ENCODE measurements at places on chromosomes 16 and 17. TPM values are rescaled to one million over a fixed set of nuclear protein-coding genes. Genes with fewer than 3 reads are reported as not detected.

PIMREG gene
- 16.7 TPM for total RNA-seq

KRT33A gene
- not detected for total RNA-seq

NBR1 gene
- total RNA-seq: 107 TPM

TSPOAP1 gene
- total RNA-seq: 1.1 TPM

SMIM5 gene
- total RNA-seq: 0.09 TPM

ENPP7 gene
- not detected for total RNA-seq

ABHD15 gene
- total RNA-seq: 6.7 TPM

CA4 gene
- total RNA-seq: not detected

DNA sequence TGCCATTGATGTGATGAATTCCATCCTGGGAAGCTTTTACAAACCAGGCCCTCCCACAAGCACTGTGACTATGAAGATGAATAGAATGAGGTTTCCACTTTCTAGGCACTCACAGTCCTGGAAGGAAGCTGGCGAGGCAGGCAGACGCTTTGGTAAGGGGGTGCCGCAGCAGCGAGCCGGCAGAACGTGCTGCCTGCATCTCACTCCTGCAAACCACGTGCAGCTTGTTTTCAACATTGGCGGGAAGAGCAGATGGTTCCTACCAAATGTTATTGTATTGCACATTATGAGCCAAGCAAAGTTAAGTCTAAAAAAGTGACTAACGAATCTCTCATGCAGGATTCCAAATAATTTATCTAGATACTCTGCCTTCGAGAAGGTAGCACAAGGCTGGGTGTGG lies 3.7 kb upstream of the DNAI2 start:
- no peak for DNase-seq

- H3K4me1 ChIP-seq: peaks cover 5% of the 10 kb centered on the region
- peaks cover 1% of the 10 kb centered on the region for H3K27me3 ChIP-seq
- no peak for DNase-seq
- H3K36me3 ChIP-seq: 0 out of 2 replicates have a peak, but pooled peaks cover 3% of the 10 kb centered on the region
Measured at GRCh38 chr17:17019430-17019762, 22.9 kb upstream of the MPRIP start.

GRCh38 chr16:67710607-67711006 lies 8.5 kb downstream of the GFOD2 start:
- no peak overlapping the region for H3K27ac ChIP-seq
- no peak for DNase-seq
- no peaks in the 10 kb centered on the region for H3K36me3 ChIP-seq
- peaks cover 15% of the 10 kb centered on the region for H3K4me1 ChIP-seq
- no peaks in the 10 kb centered on the region for H3K27me3 ChIP-seq
- H3K4me3 ChIP-seq: no peak overlapping the region

- H3K27ac ChIP-seq: no peak overlapping the region
- H3K4me1 ChIP-seq: no peaks in the 10 kb centered on the region
- H3K27me3 ChIP-seq: no peaks in the 10 kb centered on the region
- DNase-seq: no peak
- H3K4me3 ChIP-seq: no peak overlapping the region
Measured at GRCh38 chr16:8481810-8482209, 108.5 kb downstream of the TMEM114 start.

GRCh38 chr16:15928261-15929104 lies 20.9 kb upstream of the ABCC1 start:
- no peaks in the 10 kb centered on the region for H3K27me3 ChIP-seq
- no peaks in the 10 kb centered on the region for H3K4me1 ChIP-seq
- H3K4me3 ChIP-seq: no peak overlapping the region

- no peak overlapping the region for H3K4me3 ChIP-seq
- peaks cover 28% of the 10 kb centered on the region for H3K36me3 ChIP-seq
- H3K4me1 ChIP-seq: peaks cover 27% of the 10 kb centered on the region
- peak overlapping the region; percentile 35 for H3K27ac ChIP-seq
- DNase-seq: no peak
Measured at GRCh38 chr17:64063088-64063487, 42.7 kb upstream of the ICAM2 start.

DNA sequence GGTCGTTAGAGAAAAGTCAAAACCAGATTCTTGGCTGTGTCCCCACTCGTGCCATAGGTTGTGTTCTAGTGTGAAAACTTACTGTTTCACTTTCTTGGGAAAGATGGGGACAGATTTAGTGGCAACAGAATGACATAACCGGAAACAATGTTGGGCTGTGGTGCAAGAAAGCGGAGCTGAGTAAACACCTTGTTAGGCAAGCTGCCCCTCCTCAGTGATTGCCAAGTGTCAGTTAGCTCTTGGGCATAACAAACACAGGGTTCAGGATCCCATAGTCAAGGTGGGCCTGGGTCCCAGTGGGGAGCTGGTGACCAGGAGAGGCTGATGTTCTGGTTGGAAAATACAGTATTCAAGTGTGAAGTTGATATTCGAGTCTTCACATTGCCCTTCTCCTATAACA lies 15.4 kb downstream of the UBN1 start:
- H3K4me3 ChIP-seq: no peak overlapping the region
- H3K27ac ChIP-seq: no peak overlapping the region
- no peaks in the 10 kb centered on the region for H3K27me3 ChIP-seq
- H3K36me3 ChIP-seq: peaks cover 27% of the 10 kb centered on the region
- DNase-seq: no peak
- peaks cover 4% of the 10 kb centered on the region for H3K4me1 ChIP-seq

DNA sequence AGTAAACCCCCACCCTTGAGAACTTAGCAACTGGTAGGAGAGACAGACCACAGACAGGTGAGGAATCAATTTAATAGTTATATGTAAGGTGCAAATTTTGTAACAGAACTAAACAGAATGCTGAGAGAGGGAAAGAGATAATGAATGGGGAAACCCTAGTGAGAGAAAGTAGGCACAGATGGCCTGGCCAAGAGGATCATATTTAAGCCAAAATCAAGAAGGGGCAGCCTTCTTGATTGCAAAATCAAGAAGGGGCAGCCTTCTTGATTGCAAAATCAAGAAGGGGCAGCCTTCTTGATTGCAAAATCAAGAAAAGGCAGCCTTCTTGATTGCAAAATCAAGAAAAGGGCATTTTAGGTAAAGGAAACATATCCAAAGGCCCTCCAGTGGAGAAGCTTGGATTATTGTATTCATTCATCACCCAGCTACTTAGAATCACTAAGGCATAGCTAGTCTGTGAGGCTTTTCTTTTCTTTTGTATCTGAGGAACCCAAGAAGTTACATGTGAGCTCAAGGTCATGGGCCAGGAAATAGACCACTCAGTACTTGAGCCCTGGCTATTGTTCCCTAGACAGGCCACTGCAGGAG lies 190.6 kb downstream of the CYLD start:
- H3K4me1 ChIP-seq: no peaks in the 10 kb centered on the region
- DNase-seq: no peak
- H3K4me3 ChIP-seq: no peak overlapping the region
- peaks cover 4% of the 10 kb centered on the region for H3K27me3 ChIP-seq
- no peak overlapping the region for H3K27ac ChIP-seq
- peaks cover 4% of the 10 kb centered on the region for H3K36me3 ChIP-seq

- H3K36me3 ChIP-seq: no peaks in the 10 kb centered on the region
- H3K4me1 ChIP-seq: no peaks in the 10 kb centered on the region
- H3K4me3 ChIP-seq: no peak overlapping the region
- no peak overlapping the region for H3K27ac ChIP-seq
- H3K27me3 ChIP-seq: no peaks in the 10 kb centered on the region
- no peak for DNase-seq
Measured at GRCh38 chr17:81456091-81456490, 56.5 kb downstream of the ACTG1 start.

DNA sequence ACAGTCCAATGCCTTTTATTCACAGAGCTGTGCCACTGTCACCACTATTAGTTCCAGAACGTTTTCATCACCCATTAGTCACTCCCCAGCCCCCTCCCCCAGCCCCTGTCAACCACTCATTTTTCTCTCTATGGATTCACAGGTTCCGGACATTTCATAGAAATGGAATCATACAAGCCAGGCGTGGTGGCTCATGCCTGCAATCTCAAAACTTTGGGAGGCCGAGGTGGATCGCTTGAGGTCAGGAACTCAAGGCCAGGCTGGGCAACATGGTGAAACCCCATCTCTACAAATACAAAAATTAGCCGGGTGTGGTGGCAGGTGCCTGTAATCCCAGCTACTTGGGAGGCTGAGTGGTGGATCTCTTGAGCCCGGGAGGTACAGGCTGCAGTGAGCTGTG lies 759 bp upstream of the PAM16 start:
- H3K36me3 ChIP-seq: no peaks in the 10 kb centered on the region
- H3K4me3 ChIP-seq: peak overlapping the region; percentile 98
- DNase-seq: peak; percentile 47
- H3K27me3 ChIP-seq: peaks cover 2% of the 10 kb centered on the region
- H3K4me1 ChIP-seq: peaks cover 30% of the 10 kb centered on the region

DNA sequence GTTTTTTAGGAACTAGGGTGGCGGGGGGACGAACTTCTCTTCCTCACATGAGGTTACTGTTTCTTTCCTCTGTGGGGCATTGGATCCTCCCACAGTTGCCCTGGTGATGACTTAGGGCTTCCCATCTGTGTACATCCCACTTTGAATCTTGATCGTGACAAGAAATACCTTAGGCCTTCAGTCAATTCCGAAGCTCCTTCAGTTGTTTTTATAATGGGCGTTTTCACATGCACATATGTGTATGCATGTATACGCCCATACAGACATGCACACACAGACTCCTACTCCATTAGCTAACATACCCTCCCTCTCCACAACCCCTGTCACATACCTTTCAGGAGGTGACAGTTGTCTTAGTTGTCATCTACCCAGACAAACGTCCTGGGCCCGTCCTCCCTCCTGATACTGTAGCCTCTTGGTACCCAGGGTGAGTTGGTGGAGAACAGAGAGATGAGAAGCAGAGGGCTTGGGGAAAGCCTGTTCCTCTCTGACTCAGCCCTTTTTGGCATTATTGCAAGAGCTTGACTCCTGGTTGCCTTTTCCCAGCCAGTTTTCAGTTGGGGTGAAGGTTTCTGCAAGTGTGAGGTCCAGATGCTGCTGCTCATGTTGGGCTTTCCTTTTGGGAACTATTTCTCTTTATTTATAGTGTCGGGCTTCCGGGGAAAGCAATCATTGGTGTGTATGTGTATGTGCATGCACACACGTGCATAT lies 2.2 kb upstream of the AOC2 start:
- peaks cover 2% of the 10 kb centered on the region for H3K27me3 ChIP-seq
- H3K36me3 ChIP-seq: peaks cover 38% of the 10 kb centered on the region
- H3K4me3 ChIP-seq: no peak overlapping the region
- DNase-seq: no peak

DNA sequence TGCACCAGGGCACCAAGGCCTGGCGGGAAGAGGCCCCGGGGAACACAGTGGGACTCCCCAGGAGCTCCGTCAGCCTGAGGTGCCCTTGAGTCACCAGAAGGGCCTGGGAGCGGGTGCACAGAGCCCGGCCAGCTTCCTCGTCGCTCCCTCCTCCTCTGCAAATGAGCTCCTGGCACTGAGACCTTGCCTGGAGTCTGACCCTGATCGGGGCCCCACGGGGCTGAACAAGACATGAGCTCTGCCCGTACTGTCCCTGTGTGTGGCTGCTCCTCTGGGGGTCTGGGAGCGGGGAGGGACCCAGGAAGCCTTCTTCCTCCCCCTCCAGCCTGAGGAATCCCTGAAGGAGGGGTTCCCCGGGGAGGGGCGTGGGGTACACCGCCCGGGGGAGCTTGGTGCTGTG lies 36.4 kb upstream of the SSTR5 start:
- peaks cover 8% of the 10 kb centered on the region for H3K27me3 ChIP-seq
- DNase-seq: no peak
- no peak overlapping the region for H3K27ac ChIP-seq

- DNase-seq: no peak
- H3K4me3 ChIP-seq: no peak overlapping the region
- no peaks in the 10 kb centered on the region for H3K36me3 ChIP-seq
- H3K27ac ChIP-seq: no peak overlapping the region
- peaks cover 21% of the 10 kb centered on the region for H3K27me3 ChIP-seq
Measured at GRCh38 chr17:7043182-7043496, 753 bp downstream of the SLC16A11 start.

GRCh38 chr16:90031931-90032673 lies 12.8 kb upstream of the DBNDD1 start:
- peak; percentile 25 for DNase-seq
- H3K36me3 ChIP-seq: peaks cover 41% of the 10 kb centered on the region
- peaks cover 19% of the 10 kb centered on the region for H3K27me3 ChIP-seq
- H3K4me1 ChIP-seq: peaks cover 11% of the 10 kb centered on the region
- H3K27ac ChIP-seq: peak overlapping the region; percentile 84

DNA sequence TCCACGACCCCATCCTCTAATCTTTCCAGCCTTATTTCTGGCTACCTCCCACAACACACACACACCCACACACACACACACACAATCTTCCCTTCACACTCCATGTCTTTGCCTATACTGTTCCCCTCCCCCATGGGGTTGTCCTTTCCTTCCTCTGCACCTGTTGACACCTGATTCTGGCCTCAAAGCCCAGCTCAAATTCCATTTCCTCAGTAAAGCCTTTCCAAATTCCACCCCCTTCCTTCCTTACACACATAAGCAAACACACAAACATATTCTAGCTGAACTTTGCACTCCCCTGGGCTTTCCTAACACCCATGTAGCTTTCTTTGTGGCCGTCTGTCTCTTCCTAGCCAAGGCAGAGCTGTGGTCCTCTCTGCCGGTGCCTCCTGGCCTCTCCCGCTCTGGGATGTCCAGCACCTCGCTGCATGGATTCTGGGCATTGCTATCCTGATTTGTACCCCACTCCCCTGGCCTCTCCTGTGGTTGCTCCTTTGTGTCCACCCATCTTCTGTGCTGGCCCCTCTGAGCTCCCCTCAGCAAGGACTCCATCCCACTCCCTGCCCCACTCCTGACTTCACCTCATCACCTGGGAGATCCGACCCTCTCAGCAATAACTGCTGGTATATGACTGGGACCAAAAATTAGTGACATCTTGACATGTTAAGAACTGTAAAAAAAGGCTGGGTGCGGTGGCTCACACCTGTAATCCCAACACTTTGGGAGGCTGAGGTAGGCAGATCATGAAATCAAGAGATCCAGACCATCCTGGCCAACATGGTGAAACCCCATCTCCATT lies 8.4 kb upstream of the SRCIN1 start:
- peaks cover 6% of the 10 kb centered on the region for H3K36me3 ChIP-seq
- DNase-seq: no peak
- no peaks in the 10 kb centered on the region for H3K4me1 ChIP-seq

DNA sequence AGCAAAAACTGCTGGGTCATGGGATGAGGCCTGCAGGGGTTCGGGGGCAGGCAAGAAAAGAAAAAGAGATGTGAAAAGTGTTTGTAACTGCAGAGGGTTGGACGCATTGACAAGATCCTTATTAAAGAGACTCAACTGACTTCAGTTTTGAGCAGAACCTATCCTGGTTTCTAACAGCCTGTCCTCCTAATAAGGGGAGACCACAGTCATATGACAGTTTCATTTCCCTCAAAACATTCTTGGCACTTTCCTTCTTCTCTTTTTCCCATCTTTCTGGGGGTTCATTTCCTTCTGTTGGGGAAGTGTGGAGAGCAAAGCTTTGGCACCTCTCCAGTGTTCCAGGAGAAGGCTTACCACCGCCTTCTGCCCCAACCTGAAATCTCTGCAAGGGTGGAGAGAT lies 118.5 kb downstream of the MAF start:
- no peaks in the 10 kb centered on the region for H3K27me3 ChIP-seq
- no peak for DNase-seq
- H3K4me1 ChIP-seq: no peaks in the 10 kb centered on the region
- no peak overlapping the region for H3K4me3 ChIP-seq

All from HFFc6 (cell line).